ENCODE measurements at places on chromosomes 2 and 18. TPM values are rescaled to one million over a fixed set of nuclear protein-coding genes. Genes with fewer than 3 reads are reported as not detected.

Gene SRSF7
- 149 TPM for total RNA-seq

Gene ADI1
- total RNA-seq: 35.3 TPM

Gene UGT1A10
- total RNA-seq: not detected

Gene PPP1R7
- total RNA-seq: 202 TPM

Gene LOXL3
- total RNA-seq: 62.8 TPM

Gene CD8B2
- total RNA-seq: 0.23 TPM

Gene ATP5F1A
- 847 TPM for total RNA-seq

Gene SDC1
- total RNA-seq: 9.6 TPM

Gene FHOD3
- 7.0 TPM for total RNA-seq

Gene DOCK10
- 1.3 TPM for total RNA-seq

Gene GALR1
- under 0.01 TPM for total RNA-seq

Gene CNNM3
- total RNA-seq: 7.5 TPM

Gene TRIM43
- not detected for total RNA-seq

Gene ERBB4
- 5.0 TPM for total RNA-seq

Gene PER2
- total RNA-seq: 2.6 TPM

Gene IER3IP1
- 55.1 TPM for total RNA-seq

Gene RAMP1
- 1.6 TPM for total RNA-seq

Gene XDH
- total RNA-seq: 0.12 TPM

Gene UGT1A4
- total RNA-seq: not detected

Gene GYPC
- total RNA-seq: 189 TPM

Gene GPAT2
- total RNA-seq: 12.7 TPM

Gene POTEC
- not detected for total RNA-seq

Gene CDH2
- total RNA-seq: 337 TPM

Gene PARD3B
- total RNA-seq: 19.1 TPM

Gene SERPINB3
- total RNA-seq: not detected

Gene SETBP1
- 3.3 TPM for total RNA-seq

Gene ANKRD30B
- total RNA-seq: 0.23 TPM

Gene C2orf78
- not detected for total RNA-seq

All from smooth muscle cell of the coronary artery (primary cell).